Suppressor macrophage treated with lipopolysaccharide for 1 hour (primary cell): ENCODE measurements at places on chromosomes 11 and 22.

GRCh38 chr11:66311470-66311964, 5.3 kb downstream of the CD248 start:
- no peak for DNase-seq

DNA sequence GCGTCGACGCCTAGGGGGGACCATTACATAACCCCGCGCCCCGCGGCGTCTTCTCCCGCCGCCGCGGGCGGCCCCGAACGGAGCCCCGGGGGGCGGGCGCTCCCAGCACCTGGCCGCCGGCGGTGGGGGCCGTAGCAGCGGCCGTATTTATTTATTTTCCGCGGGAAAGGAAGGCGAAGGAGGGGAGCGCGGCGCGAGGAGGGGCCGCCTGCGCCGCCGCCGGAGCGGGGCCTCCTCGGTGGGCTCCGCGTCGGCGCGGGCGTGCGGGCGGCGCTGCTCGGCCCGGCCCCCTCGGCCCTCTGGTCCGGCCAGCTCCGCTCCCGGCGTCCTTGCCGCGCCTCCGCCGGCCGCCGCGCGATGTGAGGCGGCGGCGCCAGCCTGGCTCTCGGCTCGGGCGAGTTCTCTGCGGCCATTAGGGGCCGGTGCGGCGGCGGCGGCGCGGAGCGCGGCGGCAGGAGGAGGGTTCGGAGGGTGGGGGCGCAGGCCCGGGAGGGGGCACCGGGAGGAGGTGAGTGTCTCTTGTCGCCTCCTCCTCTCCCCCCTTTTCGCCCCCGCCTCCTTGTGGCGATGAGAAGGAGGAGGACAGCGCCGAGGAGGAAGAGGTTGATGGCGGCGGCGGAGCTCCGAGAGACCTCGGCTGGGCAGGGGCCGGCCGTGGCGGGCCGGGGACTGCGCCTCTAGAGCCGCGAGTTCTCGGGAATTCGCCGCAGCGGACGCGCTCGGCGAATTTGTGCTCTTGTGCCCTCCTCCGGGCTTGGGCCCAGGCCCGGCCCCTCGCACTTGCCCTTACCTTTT, at the start of gene EP300:
Gene EP300, plus strand, starts transcription at position 570 of the 795 bp plus-strand sequence. CDS start 413 bp downstream, outside the sequence.
- peak; percentile 80 for DNase-seq

- no peak for DNase-seq
Observed at GRCh38 chr11:2887515-2888195, 2.1 kb upstream of the CDKN1C start.

DNA sequence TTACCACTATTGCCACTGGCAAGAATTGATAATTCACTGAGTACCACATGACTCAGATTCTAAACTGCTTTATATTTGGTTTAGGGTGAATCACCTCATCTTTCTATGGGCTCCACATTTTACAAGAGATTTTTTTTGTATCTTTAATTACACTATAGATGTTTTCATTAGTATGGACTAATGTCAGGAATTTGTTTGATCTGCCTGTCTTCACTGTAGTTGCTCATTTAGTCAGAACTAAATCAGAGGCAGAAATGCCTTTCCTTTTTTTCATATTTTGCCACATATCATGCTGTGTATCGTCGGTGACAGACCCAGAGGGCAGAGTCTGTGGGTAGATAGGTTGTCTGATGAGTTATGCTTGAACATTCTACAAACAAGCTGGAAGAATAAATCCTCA, 524.1 kb downstream of the METTL15 start:
- no peak for DNase-seq

- no peak for DNase-seq
Observed at GRCh38 chr11:90737444-90738050, 514.7 kb upstream of the CHORDC1 start.

DNA sequence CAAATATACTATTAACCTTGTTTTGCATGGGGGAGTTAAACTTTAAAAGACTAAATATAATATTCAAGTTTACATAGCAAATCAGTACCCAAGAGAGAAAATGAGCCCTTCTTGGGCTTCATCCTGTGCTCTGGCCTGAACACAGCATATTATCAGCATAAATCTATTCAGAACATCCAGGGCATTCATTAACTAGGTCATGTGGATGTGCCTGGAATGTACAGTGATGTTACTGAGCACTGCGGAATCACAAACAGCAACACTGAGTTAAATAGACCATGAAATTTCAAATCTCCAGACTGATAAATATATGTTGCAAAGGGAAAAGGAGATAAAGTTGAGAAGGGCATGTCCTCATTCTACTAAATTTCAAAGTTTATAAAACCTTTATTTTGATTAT, 426.4 kb downstream of the AASDHPPT start:
- DNase-seq, result no peak

- peak; percentile 26 for DNase-seq
Observed at GRCh38 chr11:11027288-11027687, 169.4 kb upstream of the ZBED5 start.

- DNase-seq, result peak; percentile 9
Observed at GRCh38 chr11:85663080-85663752, 1.7 kb downstream of the CREBZF start.

- DNase-seq, result no peak
Observed at GRCh38 chr11:75780888-75781287, 12.3 kb downstream of the DGAT2 start.

GRCh38 chr22:44460287-44460686, 37.7 kb downstream of the RTL6 start:
- no peak for DNase-seq
